ENCODE measurements at places on chromosomes 2 and 18. TPM values are rescaled to one million over a fixed set of nuclear protein-coding genes. Genes with fewer than 3 reads are reported as not detected.

GRCh38 chr18:907885-908757 is 3.5 kb downstream of the ADCYAP1 start:
- 0 out of 2 replicates have a peak overlapping the region, but pooled peaks have one; percentile 3 for H3K4me3 ChIP-seq
- H3K27me3 ChIP-seq: peaks cover 82% of the 10 kb centered on the region
- DNase-seq: no peak
- H3K4me1 ChIP-seq: peaks cover 10% of the 10 kb centered on the region
- H3K27ac ChIP-seq: no peak overlapping the region

DNA sequence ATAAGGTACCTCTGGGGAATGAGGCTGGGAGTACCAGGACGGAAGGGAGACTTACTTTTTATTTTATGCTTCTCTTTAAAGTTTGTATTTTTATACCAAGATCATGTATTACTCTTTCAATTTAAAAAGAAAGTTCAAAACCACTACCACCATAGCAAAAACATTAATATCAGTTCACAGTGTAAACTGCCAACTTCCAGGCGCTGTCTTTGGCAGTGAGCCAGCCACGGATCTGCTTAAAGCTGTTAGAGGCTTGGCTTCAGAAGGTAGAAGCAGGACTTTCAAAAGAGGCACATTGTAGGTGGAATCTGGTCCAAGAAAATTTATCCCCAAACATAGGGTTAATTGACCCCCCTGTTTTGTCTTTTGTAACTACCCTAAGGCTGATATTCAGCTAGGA is 74.8 kb downstream of the B3GNT2 start:
- no peaks in the 10 kb centered on the region for H3K36me3 ChIP-seq
- no peaks in the 10 kb centered on the region for H3K27me3 ChIP-seq
- DNase-seq: no peak
- no peaks in the 10 kb centered on the region for H3K4me1 ChIP-seq
- no peak overlapping the region for H3K27ac ChIP-seq

GRCh38 chr2:104975851-104976250 is 62.0 kb upstream of the MRPS9 start:
- H3K4me3 ChIP-seq: no peak overlapping the region
- no peaks in the 10 kb centered on the region for H3K36me3 ChIP-seq
- H3K4me1 ChIP-seq: no peaks in the 10 kb centered on the region
- H3K27ac ChIP-seq: no peak overlapping the region
- DNase-seq: no peak

DNA sequence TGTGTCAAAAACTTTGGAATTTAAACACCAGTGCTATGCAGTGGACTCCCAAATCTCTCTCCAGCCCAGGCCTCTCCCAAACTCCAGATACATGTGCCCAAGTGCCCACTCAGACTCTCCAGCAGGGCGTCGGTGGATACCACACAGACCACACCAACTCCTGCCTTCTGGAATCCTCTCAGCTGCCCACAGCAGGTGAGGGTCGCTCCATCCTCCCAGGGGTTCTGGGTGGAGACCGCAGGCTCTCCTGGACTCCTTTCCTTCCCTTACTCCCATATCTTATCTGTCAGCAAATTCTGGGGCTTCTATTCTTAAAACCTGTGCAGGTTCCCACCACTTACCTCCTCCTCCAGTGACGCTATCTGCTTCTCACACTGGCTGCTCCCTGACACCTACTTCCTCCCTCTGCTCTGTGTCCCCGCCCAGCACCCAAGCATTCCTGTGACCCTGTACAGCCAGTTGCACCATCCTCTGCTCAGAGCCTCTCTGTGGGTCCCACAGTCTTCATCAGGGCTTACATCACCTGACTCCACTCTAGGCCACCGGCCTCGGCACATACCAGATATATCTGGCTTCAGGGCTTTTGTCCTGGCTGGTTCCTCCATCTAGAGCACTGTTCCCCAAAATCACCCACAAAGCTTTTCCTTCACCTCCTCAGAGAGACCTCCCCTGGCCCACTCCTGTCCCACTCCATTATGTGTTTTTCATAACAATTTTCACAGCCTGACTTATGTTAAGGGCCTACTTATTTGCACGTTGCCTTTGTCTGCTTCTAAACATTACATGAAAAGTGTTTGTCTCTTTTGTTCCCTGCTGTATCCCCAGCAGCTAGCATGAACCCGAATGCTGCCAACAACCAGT is 2.6 kb upstream of the IMP4 start:
- DNase-seq: no peak
- peaks cover 26% of the 10 kb centered on the region for H3K36me3 ChIP-seq
- H3K4me1 ChIP-seq: peaks cover 29% of the 10 kb centered on the region
- H3K27me3 ChIP-seq: no peaks in the 10 kb centered on the region

DNA sequence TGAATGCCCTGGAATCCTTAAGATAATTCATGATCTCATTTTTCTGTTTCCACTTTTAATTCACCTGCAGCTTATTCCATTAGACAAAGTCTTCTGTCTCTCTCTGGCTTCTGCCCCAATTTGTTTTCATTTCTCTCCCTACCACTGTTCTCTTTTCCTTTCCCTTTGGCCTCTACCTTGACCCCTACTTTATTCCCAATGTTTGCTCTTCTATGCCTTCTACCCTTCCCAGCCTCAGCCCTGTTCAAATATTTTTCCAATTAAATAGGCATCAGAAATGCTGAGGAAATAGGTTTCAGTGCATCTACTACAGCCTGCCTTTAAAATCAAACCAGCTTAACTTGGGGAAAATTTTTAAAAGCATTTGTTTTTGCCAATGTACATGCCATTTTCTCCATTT is 443.7 kb upstream of the CWC22 start:
- H3K4me1 ChIP-seq: no peaks in the 10 kb centered on the region
- no peak overlapping the region for H3K27ac ChIP-seq
- H3K27me3 ChIP-seq: no peaks in the 10 kb centered on the region
- DNase-seq: no peak

The PGAP1 gene
- 4.6 TPM for total RNA-seq

The LCT gene
- not detected for total RNA-seq

The ZCCHC2 gene
- total RNA-seq: 2.9 TPM

The CTAGE1 gene
- total RNA-seq: 0.11 TPM

Measured in SJSA1 (cell line).